ENCODE measurements at places on chromosomes 12 and 14.

DNA sequence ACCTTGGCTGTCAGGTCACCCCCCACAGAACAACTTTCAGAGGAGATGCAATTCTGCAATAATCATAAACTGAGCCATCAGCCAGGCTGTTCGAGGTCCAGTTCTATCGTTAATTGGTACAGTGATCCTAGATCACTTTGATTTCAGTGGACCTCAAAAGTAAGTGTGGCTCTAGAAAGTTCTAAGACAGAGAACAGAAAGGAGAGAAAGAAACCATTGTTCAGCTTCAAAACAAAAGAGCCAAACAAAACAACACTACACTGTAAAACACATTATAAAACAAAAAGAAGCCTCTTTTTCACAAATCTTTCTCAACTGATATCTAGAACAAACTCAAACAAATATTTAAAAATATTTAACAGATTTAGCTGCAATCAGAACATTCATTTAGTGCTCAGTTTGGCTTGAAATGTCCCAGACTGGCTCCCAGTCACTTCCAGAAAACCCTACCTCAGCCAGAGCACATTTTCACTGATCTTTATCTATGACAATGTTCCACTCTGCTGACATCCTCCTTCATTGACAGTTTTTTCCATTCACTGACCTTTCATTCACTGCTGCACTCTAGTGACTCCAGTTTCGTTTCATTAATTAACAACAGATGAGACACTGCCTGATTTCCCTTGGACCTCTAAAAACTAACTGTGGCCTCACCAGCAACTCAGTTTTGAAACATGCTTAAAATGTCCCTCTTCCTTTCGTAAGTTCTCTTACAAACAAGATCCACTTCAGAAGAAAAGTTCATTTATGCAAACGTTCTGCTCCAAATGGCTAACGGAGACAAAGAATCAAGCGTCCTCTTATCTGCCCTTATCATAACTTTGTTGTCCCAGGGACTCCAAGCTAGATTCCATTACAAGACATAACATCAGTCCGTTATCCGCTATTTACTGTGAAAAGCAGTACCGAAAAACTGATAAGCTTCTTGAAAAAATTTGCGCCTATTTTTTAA, 56.8 kb downstream of the DUSP16 start:
- DNase-seq = no peak

DNA sequence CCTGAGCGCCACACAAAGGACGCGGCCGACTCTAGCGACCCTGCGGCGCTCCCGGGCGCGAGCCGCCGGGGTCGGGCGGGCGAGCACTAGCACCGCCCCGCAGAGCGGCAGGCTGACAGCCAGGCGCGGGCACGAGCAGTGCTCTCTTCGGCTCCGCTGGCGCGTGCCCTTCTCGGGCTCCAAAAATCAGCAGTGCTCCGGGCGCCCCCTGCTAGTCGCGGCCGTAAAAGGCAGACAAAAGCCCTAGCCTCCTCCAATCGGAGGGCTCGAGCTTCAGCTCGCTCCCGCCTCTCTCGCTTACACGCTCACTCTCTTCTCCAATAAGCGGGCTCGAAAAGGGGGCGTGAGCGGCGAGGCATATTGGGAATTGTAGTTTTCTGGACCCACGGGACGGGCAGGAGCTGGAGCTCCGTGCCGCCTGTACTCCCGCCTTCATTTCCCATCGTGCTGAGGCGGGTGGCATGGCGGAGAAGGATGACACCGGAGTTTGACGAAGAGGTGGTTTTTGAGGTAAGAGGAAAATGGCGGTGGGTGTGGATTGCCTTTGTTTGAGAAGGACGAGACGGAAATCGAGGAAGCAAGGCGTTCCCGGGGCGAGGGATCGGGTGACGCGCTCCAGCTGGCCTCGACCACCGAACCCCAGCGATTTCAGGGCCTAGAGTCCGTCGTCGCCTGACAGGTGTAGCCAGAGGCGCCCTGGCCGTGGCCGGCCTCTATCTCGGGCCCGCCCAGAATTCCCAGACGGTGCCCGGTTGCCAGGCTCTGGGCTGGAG, at the start of the genes FGD6 and VEZT:
Gene FGD6, minus strand, starts transcription at position 91 of the 773 bp plus-strand sequence. CDS start 227 bp downstream, outside the sequence.
Gene VEZT, plus strand, starts transcription at position 431 of the 773 bp plus-strand sequence. Its CDS starts 44 bp downstream, at position 475.
- DNase-seq = peak; percentile 75

GRCh38 chr14:47543459-47543858, 131.9 kb downstream of the MDGA2 start:
- DNase-seq = no peak

DNA sequence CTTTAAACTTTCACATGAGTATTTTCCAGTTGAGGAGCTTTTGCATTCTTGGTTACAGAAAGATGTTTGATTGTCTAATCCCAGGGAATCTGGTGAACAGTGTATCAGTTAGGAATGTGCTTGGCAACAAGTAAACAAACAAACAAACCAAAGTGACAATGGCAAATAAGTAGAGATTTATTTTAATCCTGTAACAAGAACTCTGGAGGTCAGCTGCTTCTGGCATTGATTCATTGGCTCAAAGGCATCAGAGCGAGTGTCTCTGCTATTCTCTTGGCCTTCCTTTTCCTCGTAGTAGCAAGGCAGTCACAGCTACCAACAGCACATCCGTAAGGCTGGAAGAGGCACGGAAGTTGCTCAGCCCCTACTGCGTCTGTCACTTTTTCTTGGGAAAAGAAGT, 37.2 kb downstream of the CRADD start:
- DNase-seq = no peak

- DNase-seq = no peak
Measured at GRCh38 chr12:27898022-27898421, 74.5 kb downstream of the PTHLH start.

DNA sequence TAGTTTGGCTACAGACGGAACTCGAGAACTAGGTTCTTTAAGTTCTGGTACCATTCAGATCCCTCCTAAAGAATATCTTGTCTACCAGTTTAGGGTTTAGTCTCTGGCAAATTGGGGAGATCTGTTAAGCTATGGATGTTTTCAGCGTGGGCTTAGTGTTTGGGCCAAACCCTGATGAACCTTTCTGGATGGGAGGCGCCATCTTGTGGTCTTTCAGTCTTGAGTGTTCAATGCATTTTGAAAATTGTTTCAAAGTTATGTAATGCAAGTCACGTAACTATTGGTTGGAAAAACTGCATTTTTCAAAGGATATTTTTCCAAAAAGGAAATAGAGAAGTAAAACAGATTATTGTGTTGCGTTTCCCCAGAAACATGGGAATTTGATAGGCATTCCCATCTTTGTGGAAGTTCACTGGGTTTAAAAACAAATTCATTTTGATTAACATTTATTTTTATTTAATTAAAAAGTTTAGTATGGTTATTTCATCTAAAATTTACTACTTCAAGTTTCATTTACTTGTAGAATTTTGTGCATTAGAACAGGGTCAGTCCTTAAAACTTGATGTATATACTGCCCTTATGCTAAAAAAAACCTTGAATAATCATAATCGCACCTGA, 169.0 kb downstream of the PRIMA1 start:
- no peak for DNase-seq

- DNase-seq = no peak
Measured at GRCh38 chr12:125254856-125255255, 189.6 kb downstream of the AACS start.
